Lung (tissue), 17 donors: ENCODE measurements at places on chromosomes 11 and 22. TPM values are rescaled to one million over a fixed set of nuclear protein-coding genes. Genes with fewer than 3 reads are reported as not detected.

GRCh38 chr11:35324981-35325380 lies 94.4 kb downstream of the SLC1A2 start:
- no peak overlapping the region for H3K27ac ChIP-seq
- peaks cover 11% of the 10 kb centered on the region for H3K4me1 ChIP-seq
- H3K27me3 ChIP-seq = no peaks in the 10 kb centered on the region
- H3K36me3 ChIP-seq = no peaks in the 10 kb centered on the region
- H3K4me3 ChIP-seq = no peak overlapping the region

GRCh38 chr11:35168671-35169070 lies 29.7 kb downstream of the CD44 start:
- H3K4me1 ChIP-seq = peaks cover 25% of the 10 kb centered on the region
- H3K36me3 ChIP-seq = peaks cover 1% of the 10 kb centered on the region
- no peak for DNase-seq
- H3K27me3 ChIP-seq = no peaks in the 10 kb centered on the region
- no peak overlapping the region for H3K4me3 ChIP-seq

Gene KRTAP5-3
- not detected for total RNA-seq

Gene PKP3
- 63.1 TPM for total RNA-seq

GRCh38 chr11:116888024-116888423 lies 50.6 kb upstream of the APOA1 start:
- DNase-seq = peak; percentile 57
- H3K36me3 ChIP-seq = peaks cover 5% of the 10 kb centered on the region
- no peaks in the 10 kb centered on the region for H3K27me3 ChIP-seq

Gene ANO3
- total RNA-seq = 0.63 TPM

Gene TSSK2
- total RNA-seq = 0.25 TPM

GRCh38 chr11:75668451-75669297 lies at the start of gene MAP6:
Gene MAP6, minus strand, starts transcription at chr11:75669038. Its CDS starts 669 bp downstream, at chr11:75668369.
- H3K4me1 ChIP-seq = no peaks in the 10 kb centered on the region
- H3K36me3 ChIP-seq = no peaks in the 10 kb centered on the region
- H3K27ac ChIP-seq = no peak within 1 kb of the TSS
- DNase-seq = peak; percentile 26

Gene SPTBN2
- total RNA-seq = 13.2 TPM

Gene APOA4
- not detected for total RNA-seq

- H3K4me1 ChIP-seq = no peaks in the 10 kb centered on the region
- no peaks in the 10 kb centered on the region for H3K27me3 ChIP-seq
- no peaks in the 10 kb centered on the region for H3K36me3 ChIP-seq
- H3K27ac ChIP-seq = peak overlapping the region; percentile 62
Observed at GRCh38 chr11:111976119-111976766, 39.1 kb downstream of the DIXDC1 start.

- H3K27me3 ChIP-seq = no peaks in the 10 kb centered on the region
- no peaks in the 10 kb centered on the region for H3K36me3 ChIP-seq
- no peak for DNase-seq
- H3K27ac ChIP-seq = no peak overlapping the region
Observed at GRCh38 chr11:107785401-107785800, 73.2 kb downstream of the SLC35F2 start.

- DNase-seq = no peak
- no peaks in the 10 kb centered on the region for H3K27me3 ChIP-seq
- no peak overlapping the region for H3K27ac ChIP-seq
- H3K4me3 ChIP-seq = no peak overlapping the region
Observed at GRCh38 chr11:27635567-27636037, 64.7 kb downstream of the BDNF start.

Gene OR56A3
- total RNA-seq = not detected

DNA sequence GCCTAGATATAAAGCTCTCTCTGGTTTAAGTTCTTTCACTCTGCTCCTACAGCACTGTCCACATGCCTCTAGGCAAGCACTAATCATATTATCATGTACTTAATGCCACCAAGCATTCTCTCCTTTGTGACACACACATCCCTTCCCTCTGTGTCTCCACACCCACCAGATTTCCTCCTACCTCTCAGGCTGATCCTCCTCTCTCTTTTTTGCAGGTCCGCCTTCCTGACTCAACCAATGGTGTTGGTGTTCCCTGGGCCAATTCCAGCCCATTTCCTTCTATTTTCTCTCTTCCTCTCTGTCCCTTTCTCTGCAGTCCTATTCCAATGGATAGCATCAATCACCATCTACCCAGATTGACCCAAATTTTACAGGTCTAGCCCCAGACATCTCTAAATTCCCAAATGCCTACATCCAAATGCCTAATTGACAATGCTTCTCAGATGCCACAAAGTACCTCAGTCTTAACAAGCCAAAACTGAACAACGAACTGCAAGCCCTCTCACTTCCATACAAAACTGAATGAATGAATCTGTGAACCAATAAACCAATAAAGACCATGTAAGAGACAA lies 504 bp upstream of the ZNF215 start:
- DNase-seq = no peak
- no peaks in the 10 kb centered on the region for H3K4me1 ChIP-seq
- no peak overlapping the region for H3K4me3 ChIP-seq
- no peaks in the 10 kb centered on the region for H3K36me3 ChIP-seq
- H3K27ac ChIP-seq = no peak overlapping the region

Gene WT1
- total RNA-seq = 0.34 TPM

- H3K36me3 ChIP-seq = no peaks in the 10 kb centered on the region
- H3K27ac ChIP-seq = peak overlapping the region; percentile 94
- no peak overlapping the region for H3K4me3 ChIP-seq
- H3K4me1 ChIP-seq = no peaks in the 10 kb centered on the region
Observed at GRCh38 chr11:61552108-61552635, 28.7 kb downstream of the SYT7 start.
